MCF 10A (cell line): ENCODE measurements at places on chromosomes 5 and 9.

DNA sequence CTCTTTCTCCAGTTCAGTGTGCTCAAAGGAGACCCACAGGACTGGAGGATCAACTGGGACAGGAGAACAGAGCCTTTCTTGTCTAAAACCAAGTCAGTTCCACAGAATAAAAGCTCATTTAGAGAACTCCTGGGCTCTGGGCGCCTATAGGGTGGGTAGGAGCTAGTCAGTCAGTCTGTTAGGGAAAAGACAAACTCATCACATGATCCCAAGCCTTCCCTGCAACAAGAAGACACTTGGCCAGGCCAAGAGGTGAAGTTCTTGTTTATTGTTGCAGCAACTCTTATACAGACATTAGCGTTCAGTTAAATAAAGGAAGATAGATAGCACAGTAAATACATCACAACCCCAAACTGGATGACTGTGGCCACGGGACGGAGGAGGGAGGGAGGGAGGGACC, 102.3 kb downstream of the ENTREP1 start:
- no peak for DNase-seq

- peak; percentile 97 for DNase-seq
Observed at GRCh38 chr9:74824654-74825053, 63.1 kb downstream of the TRPM6 start.

DNA sequence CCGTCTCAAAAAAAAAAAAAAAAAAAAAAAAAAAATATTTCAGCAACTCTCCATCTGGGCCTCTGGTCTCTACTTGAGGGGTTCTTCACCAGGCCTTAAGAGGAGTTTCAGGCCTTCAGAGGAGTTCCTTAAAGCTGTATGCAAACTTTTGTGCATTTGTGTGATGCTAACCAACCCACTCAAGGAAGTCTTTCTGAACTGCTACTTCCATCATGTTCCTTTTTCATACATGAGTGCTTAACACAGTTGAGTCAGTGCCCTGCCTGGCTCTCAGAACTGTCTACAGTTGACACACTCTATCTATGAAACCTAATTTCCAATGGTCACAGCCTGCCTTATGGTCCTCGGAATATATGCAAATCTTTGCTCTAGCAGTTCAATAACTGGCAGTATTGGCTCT, 146.5 kb downstream of the MEF2C start:
- no peak for DNase-seq

DNA sequence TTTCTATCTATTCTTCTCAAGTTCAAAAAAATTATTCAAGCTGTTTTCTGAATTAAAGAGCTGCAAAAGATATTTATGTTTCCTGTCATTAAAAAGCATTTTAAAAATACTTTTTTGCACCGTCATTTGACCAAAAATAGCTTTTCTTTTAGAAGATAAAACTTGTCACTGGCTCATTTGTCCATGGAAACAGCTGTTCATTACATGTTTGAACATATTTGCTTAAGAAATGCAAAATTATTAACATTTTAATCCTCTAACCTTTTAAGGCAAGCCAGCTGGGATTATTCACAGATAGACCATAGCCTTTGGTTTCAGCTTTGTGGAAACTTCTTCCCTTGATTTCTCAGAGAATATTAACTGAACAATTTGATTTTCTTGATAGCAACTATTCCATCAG, 393.9 kb downstream of the TUSC1 start:
- no peak for DNase-seq

DNA sequence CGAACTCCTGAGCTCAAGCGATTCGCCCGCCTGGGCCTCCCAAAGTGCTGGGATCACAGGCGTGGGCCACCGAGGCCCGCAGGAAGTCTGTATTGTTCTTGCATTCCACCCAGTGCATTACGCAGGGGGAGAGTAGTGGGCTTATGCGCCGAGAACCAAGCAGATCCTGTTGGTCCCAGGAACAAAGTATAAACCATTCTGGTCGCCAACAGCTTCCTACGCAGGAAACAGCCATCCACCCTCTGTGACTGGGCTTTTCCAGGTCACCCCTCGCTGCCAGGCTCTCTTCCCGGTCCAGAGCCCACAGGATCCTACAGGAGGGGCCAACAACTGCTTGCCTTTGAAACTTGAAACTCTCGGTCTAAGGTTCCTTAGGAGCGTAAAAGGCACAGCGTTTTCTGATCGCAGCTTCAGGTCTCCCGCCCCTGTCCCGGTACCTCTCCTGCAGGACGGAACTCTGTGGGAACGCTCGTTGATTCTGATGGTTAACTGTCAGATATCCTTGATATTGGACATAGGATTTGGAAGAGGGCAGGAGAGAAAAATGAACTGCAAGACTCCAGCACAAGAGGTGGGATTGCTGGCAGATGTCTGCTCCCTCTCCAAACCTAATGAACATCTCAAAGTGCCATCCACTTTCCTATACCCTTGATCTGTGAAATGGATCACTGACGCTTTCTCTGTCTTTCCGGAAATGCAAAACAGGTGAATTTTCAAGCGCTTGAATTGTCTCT, 4.2 kb upstream of the ANXA2R start:
- DNase-seq: no peak

GRCh38 chr9:4069457-4070153, 230.3 kb downstream of the GLIS3 start:
- no peak for DNase-seq

DNA sequence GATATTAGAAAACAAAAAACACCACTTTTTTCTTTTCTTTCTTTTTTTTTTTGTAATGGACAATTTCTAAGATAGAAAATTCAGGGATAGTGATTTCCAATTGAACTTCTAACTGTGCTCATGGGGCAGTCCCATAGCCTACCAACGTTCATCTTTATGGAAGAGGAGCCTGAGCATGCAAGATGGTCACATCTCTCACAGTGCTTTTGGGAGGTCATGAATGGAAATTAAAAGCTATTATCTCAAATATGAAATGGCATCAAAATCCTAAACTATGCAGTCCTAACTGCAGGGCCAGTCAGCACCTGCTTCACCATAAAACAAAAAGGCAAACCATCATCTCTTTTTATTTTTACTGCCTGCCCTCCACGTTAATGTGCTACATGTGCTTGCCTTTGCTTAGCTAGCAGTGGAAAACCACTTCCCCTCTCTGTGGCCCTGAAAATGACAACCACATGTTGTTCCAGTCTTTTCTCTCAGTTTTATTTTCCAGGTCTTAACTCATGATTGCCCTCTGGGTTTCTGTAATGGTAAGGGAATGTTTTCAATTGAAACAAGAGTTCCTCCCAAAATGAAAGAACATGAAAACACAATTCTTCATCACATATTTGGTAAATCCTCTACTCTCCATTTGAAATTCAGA, 16.7 kb downstream of the IFNB1 start:
- no peak for DNase-seq

GRCh38 chr9:124423591-124423990, 8.3 kb upstream of the PSMB7 start:
- DNase-seq: no peak

- peak; percentile 75 for DNase-seq
Observed at GRCh38 chr5:145283141-145283810, 551.9 kb downstream of the PRELID2 start.

DNA sequence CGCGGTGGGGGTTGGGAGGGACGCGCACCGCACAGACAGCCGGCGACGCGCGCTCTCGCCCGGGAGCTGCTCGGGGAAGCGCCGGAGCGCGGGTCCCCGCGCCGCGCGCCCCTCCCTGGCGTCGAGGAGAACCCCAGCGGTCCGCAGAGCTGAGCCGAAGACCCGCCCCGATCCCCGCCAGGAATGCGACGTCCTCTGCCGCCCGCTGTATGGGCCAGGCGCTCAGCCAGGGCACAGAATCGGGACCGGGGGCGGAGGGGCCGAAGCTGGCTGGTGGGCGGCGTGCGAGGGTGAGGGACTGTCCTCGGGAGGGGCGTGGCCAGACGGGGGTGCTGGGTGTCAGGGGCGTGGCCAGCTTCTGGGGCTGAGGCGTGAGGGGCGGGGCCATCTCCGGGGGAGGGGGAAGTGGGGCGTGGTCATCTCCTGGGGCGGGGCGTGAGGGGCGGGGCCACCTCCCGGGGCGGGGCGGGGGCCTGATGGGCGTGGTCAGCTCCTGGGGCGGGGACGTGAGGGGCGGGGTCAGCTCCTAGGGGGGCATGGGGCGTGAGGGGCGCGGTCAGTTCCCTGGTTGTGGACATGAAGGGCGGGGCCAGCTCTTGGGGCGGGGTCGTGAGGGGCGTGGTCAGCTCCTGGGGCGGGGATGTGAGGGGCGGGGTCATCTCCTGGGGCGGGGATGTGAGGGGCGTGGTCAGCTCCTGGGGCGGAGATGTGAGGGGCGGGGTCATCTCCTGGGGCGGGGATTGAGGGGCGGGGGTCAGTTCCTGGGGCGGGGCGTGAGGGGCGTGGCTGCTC, 965 bp downstream of the PTGDS start:
- peak; percentile 29 for DNase-seq

DNA sequence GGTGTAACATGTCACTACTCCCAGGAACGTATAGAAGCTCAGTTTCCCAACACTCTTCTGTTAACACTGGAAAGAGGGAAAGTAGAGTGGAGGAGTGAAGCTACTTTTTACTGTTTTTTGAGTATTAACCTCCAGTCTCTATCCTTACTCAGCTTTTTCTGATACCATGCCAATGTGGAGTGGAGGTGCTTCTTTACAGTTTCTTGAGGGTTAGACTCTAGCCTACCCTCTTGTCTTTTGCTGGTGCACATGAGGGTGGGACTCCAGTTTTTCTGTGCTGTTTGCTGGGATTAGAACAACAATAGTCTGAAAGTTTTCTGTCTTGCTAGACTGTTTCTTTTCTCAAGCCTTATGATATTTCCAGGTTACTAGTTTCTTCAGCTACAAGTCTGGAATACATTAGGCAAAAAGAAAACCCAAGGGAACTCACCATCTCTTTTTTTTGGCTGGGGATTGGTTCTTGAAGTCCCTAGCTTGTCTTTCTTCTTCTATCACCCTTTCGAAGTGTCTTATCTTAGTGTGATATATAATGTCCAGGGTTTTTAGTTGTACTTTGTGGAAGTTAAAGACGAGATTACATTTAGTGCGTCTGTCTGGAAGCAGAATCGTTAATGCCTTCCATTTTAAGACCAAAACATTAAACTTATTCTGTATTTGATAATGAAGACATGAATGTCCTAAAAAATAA, 35.9 kb downstream of the PRR16 start:
- no peak for DNase-seq

DNA sequence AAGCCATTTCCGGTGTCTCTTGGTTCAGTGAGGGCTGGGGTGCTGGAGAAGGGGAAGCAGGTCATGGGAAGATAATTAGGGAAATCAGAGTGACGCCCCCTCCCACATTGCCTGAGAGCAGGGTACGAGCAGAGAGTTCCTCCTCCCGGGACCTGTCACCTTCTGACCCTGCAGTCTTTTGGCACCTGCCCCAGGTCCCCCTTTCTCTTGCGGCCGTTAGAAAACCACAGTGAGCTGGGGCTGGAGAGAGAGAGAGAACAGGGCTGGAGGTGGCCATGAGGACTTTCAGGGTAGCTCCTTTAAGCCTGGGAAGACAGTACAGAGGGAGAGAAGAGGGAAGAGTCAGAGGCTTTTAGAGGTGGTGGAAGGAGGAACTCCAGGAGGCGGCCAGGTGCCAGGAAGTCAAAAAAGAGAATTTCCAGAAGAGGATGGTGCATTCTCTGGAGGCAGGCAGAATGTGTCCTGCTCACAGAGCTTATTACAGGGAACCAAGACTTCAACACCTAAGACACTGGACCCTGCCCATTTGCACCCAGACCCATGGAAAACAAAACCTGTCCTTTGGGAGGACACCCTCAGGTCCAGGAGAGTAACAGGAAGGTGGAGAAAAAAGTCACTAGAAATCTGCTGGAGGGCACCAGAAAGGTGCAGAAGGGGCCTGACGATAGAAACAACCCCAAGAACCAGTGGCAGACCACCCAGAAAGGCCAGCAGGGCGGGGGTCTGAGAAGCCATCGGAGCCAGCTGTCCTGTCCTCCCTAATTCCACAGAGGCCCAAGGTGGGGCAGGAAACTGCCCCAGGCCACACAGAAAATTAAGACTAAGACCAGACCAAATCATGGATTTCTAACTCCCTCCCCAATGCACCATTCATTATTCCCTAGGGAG, 6.5 kb upstream of the ACSL6 start:
- DNase-seq: no peak

GRCh38 chr9:80447876-80448275, 876.1 kb downstream of the TLE4 start:
- DNase-seq: no peak

DNA sequence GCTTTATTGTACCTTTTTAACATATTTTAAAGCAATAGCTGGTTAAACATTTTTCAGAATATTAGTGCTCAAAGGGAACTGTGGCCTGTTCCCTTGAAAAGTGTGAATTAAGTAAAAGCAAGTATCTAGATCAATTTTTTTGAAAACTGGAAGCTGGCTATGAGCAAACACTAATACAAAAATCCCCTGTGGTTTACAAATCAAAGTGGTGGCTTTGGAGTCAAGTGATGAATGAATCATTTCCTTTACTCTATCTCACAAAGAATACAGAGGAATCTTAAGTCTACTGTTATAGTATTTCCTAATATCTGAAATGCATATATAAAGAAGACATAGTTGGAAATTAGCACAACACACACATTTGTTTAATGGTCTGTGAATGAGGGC, 212.4 kb upstream of the C9orf72 start:
- peak; percentile 40 for DNase-seq

DNA sequence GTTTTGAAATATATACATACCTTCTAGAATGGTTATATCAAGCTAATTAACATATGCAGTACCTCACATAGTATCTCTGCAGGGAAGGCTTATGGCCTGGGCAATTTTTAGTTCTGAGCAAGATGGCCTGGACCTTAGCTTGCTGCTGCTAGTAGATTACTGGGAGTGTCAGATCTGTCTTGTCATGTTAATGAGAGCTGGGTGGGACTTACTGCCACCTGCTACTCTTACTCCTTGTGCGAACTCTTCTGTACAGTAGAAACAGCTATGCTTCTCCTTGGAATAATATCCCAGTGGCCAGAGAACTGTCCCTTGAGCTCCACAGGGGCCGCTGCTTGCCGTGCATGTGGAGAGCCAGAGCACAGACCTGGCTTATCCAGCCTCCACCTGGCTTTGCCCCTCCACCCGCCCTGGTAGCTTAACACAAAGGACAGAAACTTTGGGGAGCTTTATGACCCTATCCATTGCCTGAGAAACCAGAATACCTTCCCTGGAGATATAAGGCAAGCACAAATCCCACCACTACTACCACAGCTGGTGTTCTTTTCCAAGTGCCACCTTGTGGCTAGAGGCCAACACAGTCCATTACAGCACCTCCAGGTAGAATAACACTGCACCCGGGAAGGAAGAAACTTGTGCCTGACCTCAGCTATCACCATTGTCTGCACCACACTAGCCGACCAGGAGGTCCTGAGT, 74.4 kb upstream of the RUSC2 start:
- peak; percentile 27 for DNase-seq

DNA sequence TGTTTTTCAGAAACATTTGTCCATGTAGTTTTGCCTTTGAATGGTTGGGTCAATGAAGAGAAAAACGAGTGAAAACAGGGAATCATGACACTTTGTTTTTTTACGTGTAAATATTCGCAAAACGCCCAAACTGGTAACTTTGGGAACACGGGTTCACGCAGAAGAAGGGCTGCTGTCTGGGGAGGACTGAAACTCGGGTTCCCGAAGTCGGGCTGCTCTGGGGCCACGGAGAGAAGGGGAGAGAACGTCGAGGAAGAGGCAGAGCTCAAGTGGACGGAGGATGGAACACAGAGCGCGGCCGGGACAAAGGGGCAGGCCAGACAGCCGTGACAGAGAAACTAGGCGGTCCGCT, 478 bp upstream of the SETD9 start:
- DNase-seq: no peak

- no peak for DNase-seq
Observed at GRCh38 chr5:119312403-119312802, 43.4 kb upstream of the TNFAIP8 start.

- no peak for DNase-seq
Observed at GRCh38 chr5:100553209-100553608, 18.0 kb downstream of the FAM174A start.

- DNase-seq: peak; percentile 67
Observed at GRCh38 chr9:131407717-131408195, 13.9 kb downstream of the PRRC2B start.

GRCh38 chr5:6868171-6868570, 154.9 kb downstream of the TENT4A start:
- DNase-seq: no peak
